Stromal cell of bone marrow (primary cell): ENCODE measurements at places on chromosomes 3 and 15.
A peak's percentile ranks its signal among the peaks of the same experiment; 100 is the strongest.

DNA sequence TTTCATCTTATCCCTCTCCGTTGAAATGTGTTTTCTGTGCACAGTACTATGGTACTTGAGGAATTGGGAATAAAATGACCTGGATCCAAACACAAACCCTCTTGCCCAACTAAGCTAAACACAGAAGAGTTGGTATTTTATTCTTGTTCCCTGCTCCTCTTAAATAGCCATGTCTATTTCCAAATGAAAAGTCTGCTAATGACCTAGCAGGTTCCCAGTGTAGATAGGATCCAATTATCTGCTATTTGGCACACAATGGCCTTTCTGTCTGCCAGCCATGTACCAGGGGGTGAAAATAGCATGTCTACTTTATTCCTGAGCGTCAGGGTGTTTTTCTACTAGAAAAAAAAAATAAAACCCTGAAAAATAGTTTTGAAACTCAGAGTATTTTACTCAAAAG is 657.0 kb upstream of the NAALADL2 start:
- DNase-seq, result no peak

GRCh38 chr15:63133786-63134185 is 12.1 kb downstream of the LACTB start:
- no peak for DNase-seq

GRCh38 chr3:171229173-171229572 is 202.7 kb upstream of the SLC2A2 start:
- no peak for DNase-seq

DNA sequence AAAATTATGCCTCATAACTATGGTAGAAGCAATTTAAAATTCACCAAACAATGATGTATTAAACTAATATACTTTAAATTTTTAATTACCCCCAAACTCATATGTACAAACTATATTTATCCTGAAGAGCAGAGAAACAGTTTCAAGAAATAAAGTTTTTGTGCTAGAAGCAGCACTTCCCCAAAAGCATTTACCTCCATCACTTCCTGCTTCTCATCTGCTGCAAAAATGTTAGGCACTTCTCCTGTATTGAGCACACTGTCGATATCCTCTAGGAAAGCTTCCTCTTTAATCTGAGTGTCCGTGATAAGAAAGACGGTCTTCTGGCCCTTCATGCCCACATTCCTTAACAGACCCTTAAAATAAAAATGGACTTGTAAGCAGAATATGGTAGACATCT is 101.5 kb upstream of the ASB14 start:
- DNase-seq, result no peak

DNA sequence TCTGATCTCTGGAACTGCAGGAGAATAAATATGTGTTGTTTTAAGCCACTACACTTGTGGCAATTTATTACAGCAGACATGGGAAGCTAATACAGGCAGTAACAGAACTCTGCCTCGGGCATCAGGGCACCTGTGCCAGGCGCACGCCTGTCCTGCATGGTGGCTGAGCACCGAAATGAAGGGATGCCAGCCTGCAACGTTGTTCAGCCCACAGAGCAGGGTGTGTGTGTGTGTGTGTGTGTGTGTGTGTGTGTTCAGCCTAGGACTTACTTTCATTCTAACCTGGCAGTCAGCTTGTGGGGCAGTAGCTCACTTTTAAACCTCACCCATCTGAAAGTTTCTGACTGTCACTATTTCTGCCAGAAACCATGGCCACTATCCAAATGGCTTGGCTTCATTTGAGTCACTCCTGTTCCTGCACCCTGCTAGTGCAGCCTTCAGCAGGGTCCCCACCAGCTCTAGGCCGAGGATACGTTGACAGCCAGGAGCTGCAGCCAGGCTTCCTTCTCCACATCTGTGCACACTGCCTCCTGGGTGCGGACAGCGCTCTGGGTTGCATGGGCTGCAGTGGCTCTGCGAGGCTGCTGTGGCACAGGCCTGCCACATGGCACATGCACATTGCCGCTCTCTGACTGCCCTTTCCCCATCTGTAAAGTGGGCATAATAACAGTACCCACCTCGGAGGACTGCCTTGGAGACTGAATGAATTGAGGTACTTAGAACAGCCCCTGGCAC is 4.5 kb downstream of the UROC1 start:
- no peak for DNase-seq

DNA sequence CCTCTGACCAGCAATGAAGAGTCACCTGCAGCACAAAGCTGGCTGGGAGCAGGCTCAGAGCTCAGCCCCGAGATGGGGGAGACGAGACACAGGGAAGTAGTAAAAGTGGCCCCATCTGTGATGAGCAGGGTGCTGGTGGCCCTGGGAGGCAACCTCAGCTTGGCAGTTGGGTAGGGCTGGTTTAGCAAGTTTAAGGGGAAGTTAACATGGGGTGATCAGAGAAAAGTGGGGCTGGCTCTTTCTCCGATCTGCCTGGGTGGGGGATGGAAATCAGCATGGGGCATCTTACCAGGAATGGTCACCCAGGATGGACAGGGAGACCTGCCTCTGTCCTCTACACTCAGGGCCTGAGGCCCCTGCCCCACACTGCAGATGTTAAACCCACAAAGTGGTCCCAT is 29.9 kb upstream of the SFMBT1 start:
- no peak for DNase-seq

DNA sequence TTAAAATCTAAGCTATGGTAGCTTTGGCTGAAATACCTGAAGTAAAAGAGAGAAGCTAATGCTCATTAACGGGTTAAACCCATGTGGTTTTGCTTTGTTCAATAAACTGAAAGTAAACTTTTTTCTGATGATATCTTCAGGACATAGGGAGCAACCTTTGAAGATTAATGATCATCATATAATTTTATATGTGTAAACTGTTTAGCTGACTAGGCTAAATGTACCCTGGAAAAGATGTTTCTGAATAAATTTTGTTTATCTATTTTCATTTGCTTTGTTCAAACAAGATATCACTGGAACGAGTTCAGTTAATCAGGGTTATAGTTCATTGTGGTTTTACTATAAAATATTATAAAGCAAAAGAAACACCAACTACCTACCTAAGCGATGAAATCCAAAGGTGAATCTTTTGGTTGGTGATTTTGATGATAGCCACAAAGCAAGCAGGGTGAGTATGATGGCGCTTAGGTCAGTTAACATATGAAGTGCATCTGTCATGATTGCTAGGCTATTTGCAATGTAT is 11.7 kb downstream of the SLC30A4 start:
- DNase-seq, result no peak

GRCh38 chr15:49864251-49864650 is 243.4 kb downstream of the DTWD1 start:
- no peak for DNase-seq

DNA sequence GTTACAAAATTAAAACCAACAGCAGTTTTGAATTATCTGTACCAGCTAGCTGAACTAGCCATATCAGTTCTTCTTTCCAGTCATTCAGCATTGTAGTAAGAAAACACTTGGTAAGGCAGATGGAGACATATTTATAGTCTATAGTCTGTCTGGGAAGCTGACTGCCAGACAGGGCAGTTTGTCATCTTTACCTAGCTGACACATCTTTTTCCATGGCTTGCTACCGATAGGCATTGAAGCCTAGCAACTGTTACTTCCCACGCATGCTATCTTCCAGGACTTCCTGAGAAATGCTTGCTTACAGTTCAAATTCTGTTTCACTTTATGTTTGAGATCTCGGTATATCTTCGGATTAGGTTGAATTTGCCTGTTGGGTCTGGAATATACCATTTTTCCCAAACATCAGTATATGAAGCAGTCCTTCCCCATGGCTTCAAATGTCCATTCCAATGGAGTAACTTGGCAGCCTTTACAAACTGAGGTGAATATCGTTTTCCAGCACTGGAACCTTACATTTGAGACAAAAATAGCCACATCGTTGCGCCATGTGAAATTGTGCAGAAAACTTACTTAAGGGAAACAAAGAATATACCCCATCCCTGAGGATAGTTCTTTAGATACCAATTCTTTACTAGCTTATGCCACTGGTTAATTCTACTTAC is 8.8 kb downstream of the GNL3 start:
- no peak for DNase-seq

DNA sequence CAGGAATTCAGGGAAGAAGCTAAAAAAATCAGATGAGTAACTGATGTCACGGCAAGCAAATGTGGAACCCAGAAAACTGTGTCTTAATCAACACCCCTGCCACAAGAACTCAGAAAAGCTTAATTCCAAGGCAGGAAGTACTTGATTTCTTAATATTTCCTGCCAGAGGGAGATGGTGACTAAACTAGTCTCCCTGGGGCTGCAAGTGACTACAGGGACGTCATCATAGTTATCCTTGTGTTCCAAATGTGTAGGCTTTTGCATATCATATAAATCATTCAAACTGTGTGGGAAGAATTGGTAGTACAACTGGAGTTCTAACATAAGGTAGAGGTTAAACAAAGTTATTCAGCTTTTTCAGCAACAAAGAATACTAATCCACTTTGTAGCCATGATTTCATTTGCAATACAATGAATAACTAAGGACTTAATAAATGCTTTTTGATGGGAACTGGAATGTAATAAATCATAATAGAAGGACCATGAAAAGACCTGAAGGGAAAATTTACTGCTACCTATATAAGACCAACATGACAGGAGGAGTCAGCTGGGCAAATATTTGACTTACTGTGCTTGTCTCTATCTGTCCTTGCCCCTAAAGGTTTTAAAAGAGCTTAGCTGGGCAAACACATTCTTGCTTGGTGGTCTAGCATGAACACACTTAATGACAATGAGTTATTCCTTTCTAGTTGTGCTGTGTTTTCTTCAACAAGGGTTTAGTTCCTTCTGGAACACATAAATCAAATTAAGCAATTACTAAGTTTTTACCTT is 76.0 kb upstream of the NECTIN3 start:
- peak; percentile 3 for DNase-seq

DNA sequence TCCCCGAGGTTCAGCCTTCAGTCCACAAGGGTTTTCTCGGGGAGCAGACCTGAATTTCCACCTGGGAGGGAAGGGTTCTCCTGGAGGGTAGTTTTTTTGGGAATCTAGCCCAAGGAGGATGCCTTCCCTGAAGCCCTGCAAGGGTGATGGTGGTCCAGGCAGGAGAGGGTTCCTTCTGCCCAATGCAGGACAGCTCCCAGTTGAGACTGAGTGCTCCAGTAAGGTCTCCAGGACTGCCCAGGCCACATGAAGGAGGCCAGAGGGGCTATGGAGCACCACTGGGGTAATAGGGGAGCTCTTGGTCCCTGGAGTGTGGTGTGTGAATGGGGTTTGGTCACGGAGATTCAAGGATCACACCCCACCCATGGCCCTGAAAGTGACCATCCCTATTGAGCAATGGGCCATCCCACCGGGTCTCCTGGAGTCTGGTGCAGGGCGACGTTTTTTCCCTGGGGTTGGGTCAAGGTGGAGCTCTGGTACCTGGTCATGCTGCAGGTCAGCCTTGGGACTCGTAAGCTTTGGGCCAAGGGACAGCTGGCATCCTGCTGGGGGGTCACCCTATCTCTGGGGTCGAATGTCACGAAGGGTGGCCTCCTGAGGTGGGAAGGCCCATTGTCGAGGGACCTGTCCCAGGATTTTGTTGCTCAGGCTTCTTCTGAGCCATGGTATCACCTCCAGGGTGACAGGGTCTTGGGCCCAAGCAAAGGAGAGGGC is 196.5 kb downstream of the UBE3A start:
- DNase-seq, result no peak

- DNase-seq, result no peak
Observed at GRCh38 chr15:91857772-91858171, 4.3 kb downstream of the SLCO3A1 start.

DNA sequence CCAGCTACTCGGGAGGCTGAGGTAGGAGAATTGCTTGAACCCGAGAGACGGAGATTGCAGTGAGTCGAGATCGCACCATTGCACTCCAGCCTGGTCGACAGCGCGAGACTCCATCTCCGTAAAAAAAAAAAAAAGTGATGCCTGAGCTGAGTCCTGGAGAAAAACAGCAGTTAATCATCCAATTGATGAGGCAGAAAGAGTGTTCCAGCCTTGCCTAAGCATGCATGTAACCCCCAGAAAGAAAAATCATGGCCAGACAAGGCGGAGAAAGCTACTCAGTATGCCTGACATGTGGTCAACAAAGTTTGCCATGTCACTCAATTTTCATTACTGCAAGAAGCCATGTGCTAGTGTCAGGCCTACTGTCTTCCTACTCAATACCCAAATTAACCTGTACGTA is 593.1 kb upstream of the MDFIC2 start:
- no peak for DNase-seq

- DNase-seq, result no peak
Observed at GRCh38 chr3:45575386-45575923, 19.1 kb upstream of the LIMD1 start.

GRCh38 chr3:137866933-137867332 is 102.8 kb downstream of the SOX14 start:
- no peak for DNase-seq

- DNase-seq, result no peak
Observed at GRCh38 chr15:88401996-88402656, 65.1 kb downstream of the MRPL46 start.

- no peak for DNase-seq
Observed at GRCh38 chr15:74854453-74855022, 11.6 kb upstream of the ULK3 start.

DNA sequence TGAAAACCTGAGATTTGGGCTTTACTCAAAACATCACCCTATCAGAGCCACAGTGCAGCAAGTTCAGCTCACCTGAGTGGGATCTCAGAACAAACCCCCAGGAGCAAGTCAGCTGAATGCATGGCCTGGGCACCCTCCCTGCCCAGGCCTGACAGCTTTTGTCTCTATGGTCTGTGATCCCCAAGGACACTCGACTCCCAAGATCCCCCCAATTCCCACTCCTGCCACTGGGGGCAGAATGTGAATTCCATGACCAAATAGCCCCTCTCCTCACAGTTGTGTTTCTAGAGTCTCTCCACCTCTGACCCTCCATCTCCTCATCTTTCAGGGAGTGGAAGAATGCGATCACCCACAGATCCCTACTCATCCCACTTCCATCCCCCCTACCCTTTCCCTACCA is 58.9 kb downstream of the ZNF445 start:
- no peak for DNase-seq

DNA sequence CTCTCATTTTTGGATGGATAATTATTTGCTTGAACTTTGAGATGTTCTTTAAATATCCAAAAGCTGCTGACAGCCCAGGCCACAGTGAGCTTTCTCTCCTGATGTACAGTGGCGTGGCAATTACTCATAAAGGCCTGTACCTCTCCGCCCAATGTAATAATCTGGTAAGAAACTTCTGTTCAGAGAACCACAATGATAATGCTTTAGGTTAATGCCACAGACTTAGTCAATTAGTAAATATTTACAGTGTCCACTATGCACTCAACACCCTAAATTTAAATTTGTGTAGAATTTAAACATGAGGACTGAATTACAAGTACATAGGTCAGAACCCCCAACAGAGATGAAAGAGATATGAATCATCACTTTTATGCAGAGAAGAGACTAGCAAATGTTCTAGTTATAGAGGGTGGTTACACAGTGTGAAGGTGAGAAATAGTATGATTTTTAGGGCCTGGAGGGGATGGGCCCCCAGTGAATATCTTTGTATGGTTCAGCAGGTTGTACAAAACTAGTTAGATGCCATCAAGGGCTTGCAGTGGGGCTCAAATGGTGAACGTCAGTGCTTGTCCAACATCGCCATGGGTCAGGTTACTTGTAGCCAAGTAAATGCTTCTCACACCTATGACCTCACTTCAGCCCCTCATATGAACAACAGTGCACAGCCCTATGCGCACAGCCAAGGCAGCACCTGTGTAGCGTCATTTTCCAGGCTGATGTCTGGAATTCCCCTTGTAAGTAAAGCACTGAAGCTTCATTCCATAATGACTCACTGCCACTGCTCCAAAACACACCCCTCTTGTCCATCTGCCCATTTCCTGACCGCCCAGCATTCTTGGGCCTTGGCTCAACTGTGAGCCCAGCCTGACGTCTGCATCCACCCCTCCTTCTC is 13.3 kb downstream of the ABHD2 start:
- peak; percentile 92 for DNase-seq
